ENCODE measurements at places on chromosomes 2 and 18. TPM values are rescaled to one million over a fixed set of nuclear protein-coding genes. Genes with fewer than 3 reads are reported as not detected.

DNA sequence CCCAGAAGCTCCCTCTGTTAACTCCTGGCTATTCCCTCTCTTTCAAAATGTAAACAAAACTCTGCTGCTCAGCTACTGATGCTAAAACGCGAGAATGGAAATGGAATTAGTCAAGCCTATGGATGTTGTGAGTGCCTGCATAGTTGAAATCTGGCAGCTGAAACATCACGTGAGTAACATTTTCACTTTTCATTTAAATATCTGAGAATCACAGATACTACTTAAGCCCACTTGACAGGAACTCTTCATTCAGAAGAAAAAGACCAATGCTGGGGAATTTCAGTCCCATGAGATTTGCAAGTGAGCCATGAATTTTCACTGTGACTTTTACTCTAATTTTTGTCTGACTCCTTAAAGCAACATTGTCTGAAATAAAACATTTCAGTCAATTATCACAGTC is 215.3 kb upstream of the SESTD1 start:
- no peak for DNase-seq
- peaks cover 5% of the 10 kb centered on the region for H3K4me1 ChIP-seq
- H3K27ac ChIP-seq, result peak overlapping the region; percentile 18
- H3K4me3 ChIP-seq, result no peak overlapping the region
- no peaks in the 10 kb centered on the region for H3K36me3 ChIP-seq

- H3K36me3 ChIP-seq, result peaks cover 19% of the 10 kb centered on the region
- H3K4me3 ChIP-seq, result no peak overlapping the region
- H3K27ac ChIP-seq, result no peak overlapping the region
- no peak for DNase-seq
- H3K27me3 ChIP-seq, result no peaks in the 10 kb centered on the region
These were observed 84.3 kb downstream of the COPS8 start for GRCh38 chr2:237170020-237170419.

DNA sequence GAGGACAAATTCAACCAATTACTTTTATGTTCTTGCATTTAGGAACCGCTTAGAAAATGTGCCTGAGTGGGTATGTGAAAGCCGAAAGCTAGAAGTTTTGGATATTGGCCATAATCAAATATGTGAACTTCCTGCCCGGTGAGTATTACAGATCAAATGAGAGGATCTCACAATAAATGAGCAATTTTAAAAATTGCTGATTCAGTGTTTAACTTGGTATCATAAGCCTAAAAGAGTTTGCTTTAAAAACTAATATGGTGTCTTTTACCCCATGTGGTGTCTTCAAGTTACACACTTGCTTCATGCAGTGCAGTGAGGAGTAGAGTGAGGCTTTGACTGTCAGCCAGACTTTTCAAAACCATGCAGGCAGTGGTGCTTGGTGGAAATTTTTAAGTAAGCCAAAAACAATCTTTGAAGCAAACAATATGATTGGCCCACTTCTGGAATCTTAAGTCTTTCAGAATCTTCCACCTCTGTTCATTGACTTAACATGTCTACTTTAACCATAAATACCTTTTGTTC is 199.6 kb downstream of the PHLPP1 start:
- no peaks in the 10 kb centered on the region for H3K4me1 ChIP-seq
- DNase-seq, result no peak
- no peak overlapping the region for H3K4me3 ChIP-seq

DNA sequence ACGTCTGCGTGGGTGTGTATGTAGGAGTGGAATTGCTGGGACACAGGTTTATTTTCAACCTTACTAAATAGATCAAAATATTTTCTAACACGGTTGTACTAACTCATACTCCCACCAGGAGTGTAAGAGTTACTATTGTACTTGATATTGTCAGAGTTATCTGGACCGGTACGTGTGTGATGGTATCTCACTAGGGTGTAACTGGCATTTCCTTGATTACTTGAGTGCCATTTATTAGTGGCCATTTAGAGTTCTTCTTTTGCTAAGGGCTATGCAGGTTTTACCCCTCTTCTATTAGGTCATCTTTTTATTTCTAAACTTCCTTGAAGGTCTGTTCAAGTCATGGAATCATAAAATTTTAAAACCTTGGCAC is 33.5 kb downstream of the CENPO start:
- peaks cover 37% of the 10 kb centered on the region for H3K4me1 ChIP-seq
- no peaks in the 10 kb centered on the region for H3K27me3 ChIP-seq
- no peak overlapping the region for H3K27ac ChIP-seq
- H3K4me3 ChIP-seq, result no peak overlapping the region

DNA sequence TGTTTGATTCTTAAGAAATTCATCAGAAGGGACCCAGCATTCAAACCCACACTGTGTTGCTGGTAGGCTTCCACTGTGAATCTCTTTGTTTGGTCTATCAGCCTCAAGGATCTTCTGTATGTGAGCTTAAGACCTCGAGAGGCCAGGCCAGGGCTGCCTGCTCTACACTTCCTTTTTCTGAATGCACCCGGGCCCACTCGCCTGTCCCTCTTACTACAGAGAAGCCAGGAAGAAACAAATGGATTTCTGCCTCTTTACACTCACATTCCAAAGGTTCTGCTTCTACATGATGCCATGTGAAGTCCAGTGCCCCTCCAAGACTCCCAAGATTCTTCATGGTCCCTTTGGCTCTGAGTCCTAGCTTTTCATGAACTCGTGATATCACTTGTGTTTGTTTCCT is 25.4 kb upstream of the MRPL19 start:
- no peaks in the 10 kb centered on the region for H3K36me3 ChIP-seq
- H3K27ac ChIP-seq, result no peak overlapping the region
- no peaks in the 10 kb centered on the region for H3K27me3 ChIP-seq
- H3K4me1 ChIP-seq, result no peaks in the 10 kb centered on the region

DNA sequence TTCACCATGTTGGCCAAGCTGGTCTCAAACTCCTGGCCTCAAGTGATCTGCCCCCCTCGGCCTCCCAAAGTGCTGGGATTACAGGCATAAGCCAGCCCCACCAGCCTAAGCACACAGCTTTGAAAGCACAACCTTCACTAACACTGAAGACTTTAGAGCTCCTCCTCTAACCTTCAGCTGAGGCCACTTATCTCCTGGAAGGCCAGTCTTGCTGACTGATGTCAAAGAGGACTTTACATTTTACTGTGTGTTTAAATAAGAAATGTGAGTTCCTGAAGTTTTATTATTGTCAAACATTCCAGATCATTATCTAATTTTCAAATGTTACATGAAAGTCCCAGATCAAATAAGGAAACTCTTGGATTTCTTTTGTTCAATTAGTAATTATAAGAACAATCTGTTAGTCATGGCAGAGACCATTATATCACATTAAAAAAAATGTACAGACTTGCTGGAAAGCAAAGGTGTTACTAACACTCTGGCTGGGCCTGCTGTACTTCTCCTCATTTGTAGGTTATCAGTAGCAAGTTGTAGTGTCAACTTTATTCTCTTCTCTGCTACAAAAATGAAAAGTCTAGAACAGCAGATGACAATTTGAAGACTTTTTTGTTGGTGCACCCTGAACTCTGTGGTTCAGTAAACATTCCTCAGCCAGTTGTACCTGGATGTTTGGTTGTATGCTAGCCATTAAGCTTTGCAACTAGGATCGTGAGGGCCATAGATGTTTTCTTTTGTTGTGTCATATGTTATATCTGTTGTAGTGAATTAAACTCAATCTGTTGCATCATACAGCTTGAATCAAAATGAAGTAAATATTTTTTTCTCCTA is 80.0 kb downstream of the AOX1 start:
- H3K27ac ChIP-seq, result no peak overlapping the region
- no peaks in the 10 kb centered on the region for H3K36me3 ChIP-seq
- no peaks in the 10 kb centered on the region for H3K4me1 ChIP-seq
- DNase-seq, result no peak
- no peaks in the 10 kb centered on the region for H3K27me3 ChIP-seq

- no peak overlapping the region for H3K4me3 ChIP-seq
- H3K4me1 ChIP-seq, result peaks cover 25% of the 10 kb centered on the region
- H3K27ac ChIP-seq, result no peak overlapping the region
- no peak for DNase-seq
- no peaks in the 10 kb centered on the region for H3K27me3 ChIP-seq
These were observed 367.4 kb upstream of the MYT1L start for GRCh38 chr2:2698182-2699120.

DNA sequence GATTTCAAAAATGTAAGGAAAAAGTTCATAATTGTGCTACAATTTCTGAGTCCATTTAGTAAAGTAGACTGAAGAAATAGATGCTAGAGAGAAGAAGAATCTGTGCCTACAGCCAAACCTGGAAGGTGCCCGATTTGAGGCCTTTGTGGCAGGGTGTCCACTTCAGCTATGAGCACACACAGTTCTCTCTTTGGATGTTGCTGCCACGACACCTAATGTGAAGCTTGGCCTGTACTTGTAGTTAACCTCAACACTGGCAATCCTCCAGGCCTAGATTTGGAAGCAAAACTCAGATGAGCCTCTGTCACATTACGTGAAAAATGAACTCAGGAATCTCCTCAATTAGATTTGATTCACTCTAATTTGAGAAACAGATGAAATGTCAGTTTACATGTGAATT is 90.1 kb upstream of the LRP1B start:
- no peak for DNase-seq
- no peaks in the 10 kb centered on the region for H3K27me3 ChIP-seq
- H3K27ac ChIP-seq, result no peak overlapping the region
- H3K4me1 ChIP-seq, result peaks cover 7% of the 10 kb centered on the region

Gene CBLN2
- total RNA-seq, result not detected

Gene MSTN
- total RNA-seq, result not detected

Data from WTC11 (cell line).